ENCODE measurements at places on chromosomes 11 and 22. TPM values are rescaled to one million over a fixed set of nuclear protein-coding genes. Genes with fewer than 3 reads are reported as not detected.

- DNase-seq, result no peak
These were observed 1.6 kb upstream of the FXYD2 start for GRCh38 chr11:117826190-117826570.

- DNase-seq, result no peak
These were observed 29.2 kb downstream of the ADAMTS15 start for GRCh38 chr11:130477586-130478203.

GRCh38 chr11:86592659-86593451, 79.6 kb downstream of the ME3 start:
- no peak for DNase-seq

The TLCD5 gene
- 15.6 TPM for total RNA-seq

The DDTL gene
- total RNA-seq, result not detected

The LDLRAD3 gene
- total RNA-seq, result 40.7 TPM

The OR52D1 gene
- not detected for total RNA-seq

DNA sequence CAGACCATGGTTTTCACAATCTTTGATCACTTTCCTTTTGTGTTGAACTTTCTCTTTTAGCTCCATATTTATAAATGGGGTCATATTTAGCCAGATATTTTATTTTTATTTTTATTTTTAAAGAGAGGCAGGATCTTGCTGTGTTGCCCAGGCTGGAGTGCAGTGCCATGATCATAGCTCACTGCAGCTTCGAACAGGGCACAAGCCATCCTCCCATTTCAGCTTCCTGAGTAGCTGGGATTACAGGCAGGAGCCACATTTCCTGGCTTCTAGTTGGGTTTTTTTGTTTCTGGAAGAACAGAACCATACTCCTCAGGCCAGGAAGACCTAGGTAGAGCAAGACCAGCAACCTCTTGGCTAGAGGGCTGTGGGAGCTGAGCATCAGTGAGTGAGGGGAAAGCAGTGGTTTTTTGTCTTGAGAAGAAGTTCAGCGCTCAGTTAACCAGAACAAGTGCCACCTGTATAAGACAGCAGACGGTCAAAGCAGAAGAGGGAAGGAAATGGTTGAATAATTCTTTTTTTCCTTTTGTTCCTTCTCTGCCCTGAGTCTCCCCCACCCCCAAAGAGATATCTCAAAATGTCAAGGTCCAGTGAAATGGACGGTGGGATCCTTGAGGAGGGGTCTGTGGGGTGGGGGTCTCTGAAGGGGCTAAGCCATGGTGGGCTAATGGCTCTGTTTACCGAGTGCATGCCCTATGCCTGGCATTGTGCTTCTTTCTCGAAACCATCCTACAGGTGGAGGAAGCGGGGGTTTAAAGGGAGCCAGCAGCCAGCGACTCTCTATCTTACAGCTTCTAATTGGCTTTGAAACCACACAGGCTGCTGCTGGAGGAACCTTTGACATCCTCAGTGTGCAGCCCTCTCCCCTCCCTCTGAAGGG, 63.0 kb downstream of the PTPRJ start:
- DNase-seq, result no peak

The ENTHD1 gene
- not detected for total RNA-seq

GRCh38 chr11:34448223-34448994, 9.7 kb downstream of the CAT start:
- no peak for DNase-seq

The MN1 gene
- 49.6 TPM for total RNA-seq

DNA sequence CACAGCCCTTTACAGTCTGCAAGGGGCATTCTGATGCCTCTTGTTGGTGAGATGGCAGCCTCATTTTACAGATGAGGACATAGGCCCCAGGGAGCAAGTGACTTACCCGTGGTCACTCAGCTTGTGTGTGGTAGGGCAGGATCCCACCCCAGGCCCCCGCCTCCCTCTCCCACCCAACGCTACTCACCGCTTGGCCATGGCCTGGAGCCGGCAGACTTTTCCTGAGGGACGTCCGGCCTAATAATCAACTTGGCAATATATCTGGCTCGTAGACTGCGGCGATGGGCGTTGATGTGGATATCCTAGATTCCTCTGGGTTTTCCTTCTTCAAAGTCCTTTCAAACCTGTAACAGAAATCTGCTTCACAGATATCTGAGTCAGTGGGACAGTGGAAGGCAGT, 57.1 kb downstream of the ARHGAP8 start:
- DNase-seq, result no peak

The RIMBP3B gene
- 0.36 TPM for total RNA-seq

The TMEM151A gene
- total RNA-seq, result 1.6 TPM

DNA sequence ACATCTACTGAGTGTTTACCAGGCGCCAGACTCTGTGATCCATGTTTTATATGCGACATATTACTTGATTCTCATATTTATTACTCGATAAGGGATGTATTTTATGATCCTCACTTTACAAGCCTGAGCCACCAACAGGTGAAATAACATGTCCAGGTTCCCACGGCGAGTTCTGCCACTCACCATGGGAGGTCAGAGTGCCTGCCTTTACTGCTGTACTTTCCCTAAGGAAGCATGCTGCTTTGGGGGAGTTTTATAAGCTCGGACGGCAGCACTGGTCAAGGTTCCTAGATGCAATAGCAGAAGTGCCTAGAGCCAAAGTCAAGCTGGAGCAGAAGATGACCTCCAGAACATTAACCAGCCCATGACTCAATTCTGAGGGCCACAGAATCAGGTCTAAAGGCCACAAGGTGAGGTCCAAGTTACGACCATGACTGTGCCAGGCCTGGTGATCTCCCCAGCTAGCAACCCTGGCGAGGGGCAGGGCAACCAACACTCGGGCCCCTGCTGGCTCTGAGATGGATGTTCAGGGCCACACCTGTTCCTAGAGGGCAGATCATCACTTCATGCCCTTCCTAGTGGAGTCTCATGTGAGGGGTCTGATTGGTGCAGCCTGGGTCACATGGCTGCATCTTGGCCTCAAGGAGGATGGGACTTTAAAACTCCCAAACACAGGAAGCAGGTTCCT, 14.2 kb downstream of the IFT27 start:
- DNase-seq, result peak; percentile 2

GRCh38 chr11:128246364-128246801, 341.0 kb downstream of the ETS1 start:
- no peak for DNase-seq

The RIN1 gene
- total RNA-seq, result 7.1 TPM

GRCh38 chr11:32713496-32713895, 81.0 kb downstream of the CCDC73 start:
- no peak for DNase-seq

DNA sequence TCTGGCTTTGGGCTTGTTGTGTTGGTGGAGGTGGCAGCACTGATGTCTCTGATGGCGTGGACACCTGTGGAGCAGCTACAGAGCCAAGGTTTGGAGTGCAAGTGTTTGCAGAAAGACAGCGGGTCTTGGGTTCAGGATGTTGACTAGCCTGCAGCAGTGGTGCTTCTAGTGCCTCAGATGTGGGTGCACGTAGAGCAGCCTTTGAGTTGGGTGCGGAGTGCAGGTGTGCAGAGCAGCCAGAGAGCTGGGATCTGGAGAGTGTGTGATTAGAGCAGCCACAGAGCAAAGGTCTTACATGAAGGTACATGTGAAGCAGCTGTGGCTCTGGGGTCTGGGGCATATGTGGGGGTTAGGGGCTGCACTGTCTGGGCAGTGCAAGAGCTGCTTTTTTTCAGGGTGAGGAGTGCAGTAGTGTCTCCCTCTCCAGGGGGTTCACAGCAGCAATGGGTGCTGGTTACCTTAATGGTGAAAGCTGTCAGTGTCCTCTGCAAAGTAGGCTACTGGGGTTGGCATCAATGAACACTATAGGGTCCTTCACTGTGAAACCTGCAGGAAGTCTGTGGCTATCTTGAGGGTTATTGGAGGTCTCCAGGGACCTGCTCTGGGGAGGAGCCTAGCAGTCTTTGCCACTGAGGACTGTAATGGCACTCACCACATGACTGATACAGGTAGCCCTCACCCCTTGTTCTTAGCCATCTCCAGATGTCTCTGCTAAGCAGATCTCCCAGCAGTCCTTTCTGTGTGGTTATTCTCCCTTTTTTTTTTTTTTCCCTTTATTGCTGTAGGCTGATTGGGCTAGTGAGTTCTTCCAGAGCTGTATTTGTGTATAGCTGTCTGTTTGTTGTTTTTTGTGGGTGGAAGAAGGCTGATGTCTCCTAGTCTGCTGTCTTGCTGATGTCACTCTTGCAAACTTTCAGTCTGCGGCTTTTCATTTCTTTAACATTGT, 14.3 kb downstream of the BIRC2 start:
- DNase-seq, result no peak

The TUBA8 gene
- 2.5 TPM for total RNA-seq

GRCh38 chr11:92867913-92868619, 101.4 kb upstream of the MTNR1B start:
- DNase-seq, result no peak

- no peak for DNase-seq
These were observed 1.2 kb upstream of the CCDC117 start for GRCh38 chr22:28771195-28771791.

The TTC28 gene
- 91.7 TPM for total RNA-seq

- no peak for DNase-seq
These were observed 272.0 kb downstream of the BLID start for GRCh38 chr11:121844016-121844415.

DNA sequence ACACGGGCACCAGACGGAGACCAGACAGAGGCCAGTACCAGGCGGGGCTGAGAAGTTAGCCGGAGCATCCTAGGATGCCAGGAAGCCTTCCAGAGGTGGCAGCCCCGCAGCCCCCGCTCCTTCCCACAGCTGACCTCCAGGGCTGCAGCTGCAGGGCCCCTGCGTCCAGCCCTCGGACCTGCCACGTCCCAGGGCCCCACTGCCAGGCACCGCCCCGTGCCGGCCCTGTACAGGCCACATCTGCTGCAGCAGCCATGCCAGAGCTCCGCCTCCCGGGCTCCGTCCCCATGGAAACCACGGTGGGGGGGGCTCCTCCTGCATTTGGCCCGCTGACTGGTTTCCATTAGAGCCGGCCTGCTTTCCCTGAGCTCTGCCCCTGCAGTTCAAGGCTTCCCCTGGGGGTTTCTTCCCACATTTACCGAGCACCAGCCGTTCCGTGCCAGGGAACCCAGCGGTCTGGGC, 62.5 kb upstream of the PPARA start:
- DNase-seq, result no peak

The RTN3 gene
- 93.2 TPM for total RNA-seq

The MS4A12 gene
- not detected for total RNA-seq

DNA sequence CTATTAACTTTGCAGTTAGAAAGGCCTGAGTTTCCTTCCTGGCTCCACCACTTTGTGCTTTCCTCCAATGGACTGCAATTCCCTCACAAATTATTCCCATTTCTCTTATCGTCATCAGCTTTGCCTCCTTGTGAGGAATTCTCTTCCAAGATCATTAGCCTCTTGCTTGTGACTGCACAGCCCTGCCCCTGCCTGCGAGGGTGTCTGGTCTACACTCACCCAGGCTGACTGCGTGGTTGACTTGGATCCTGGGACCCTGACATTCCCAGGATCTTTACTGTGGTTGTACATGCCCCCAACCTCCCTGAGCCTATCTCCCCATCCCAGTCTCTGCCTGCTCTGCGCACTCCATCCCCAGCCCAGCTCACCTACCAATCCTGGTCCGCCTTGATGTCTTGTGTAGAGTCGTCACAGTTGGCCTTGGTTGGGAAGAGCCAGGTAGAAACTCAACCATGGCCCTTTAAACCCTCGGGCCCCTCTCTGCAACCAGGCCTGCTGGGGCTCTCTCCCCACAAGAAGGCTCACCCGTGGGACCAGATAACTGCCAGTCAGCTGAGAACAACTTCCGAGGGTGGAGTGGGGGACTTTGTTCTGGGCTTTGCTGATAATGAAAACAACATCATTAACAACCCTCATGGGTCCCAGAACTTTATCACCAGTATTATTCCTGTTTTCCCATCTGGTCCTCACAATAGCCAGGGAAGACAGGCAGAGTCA, at the start of gene OR2AT4:
Gene OR2AT4, minus strand, starts transcription at position 421 of the 717 bp plus-strand sequence.
- DNase-seq, result no peak

The PKNOX2 gene
- total RNA-seq, result 23.1 TPM

The SLC15A3 gene
- 5.0 TPM for total RNA-seq

- DNase-seq, result no peak
These were observed 30.1 kb downstream of the ZNF280B start for GRCh38 chr22:22478470-22478869.

DNA sequence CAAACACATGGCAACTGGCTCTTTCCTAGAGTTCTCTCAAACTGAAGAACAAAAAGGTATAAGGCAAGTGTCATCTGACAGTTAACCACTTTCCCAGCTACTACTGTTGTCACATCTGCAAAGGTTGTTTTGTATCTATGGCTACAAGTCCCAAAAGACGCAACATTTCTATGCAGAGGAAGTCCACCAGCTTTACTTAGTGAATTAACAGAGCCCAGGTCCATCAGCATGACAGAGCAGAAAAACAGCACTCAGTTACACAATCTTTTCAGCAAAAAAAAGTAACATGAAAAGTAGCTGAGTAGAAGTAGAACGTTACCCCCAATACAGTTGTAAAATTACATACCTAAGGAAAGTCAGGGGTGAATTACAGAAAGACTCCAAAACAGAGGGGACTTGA, 12.1 kb downstream of the CPSF7 start:
- no peak for DNase-seq

- no peak for DNase-seq
These were observed 356.7 kb downstream of the TBC1D22A start for GRCh38 chr22:47119181-47119580.

The MFRP gene
- total RNA-seq, result not detected

- no peak for DNase-seq
These were observed 10.6 kb upstream of the DGKZ start for GRCh38 chr11:46336563-46337180.

- DNase-seq, result no peak
These were observed 773 bp downstream of the HRAS start for GRCh38 chr11:534396-535209.

GRCh38 chr11:21316591-21316990, 647.2 kb downstream of the NELL1 start:
- no peak for DNase-seq

- no peak for DNase-seq
These were observed 54.0 kb downstream of the SLC36A4 start for GRCh38 chr11:93143800-93144199.

DNA sequence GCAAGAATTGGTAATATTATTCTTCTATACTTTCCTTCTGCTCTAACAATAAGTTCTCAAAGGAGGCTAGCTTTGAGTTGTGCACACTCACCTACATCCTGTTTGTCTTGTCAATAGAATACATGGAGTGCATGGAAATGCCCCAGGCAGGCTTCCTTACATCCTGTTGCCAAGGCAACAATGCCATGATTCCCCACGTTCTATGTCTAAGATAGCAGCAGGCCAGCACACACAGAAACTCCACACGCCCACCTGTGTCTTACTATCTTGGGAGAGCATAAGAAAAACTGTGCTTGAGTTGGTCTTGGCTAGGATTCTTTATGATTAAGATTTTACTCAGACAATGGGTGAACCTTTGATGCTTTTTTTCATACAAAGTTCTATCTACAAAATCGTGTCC, 379.2 kb downstream of the AASDHPPT start:
- DNase-seq, result no peak

- no peak for DNase-seq
These were observed 29.7 kb downstream of the CD44 start for GRCh38 chr11:35168671-35169070.

The FBXO3 gene
- total RNA-seq, result 28.7 TPM

DNA sequence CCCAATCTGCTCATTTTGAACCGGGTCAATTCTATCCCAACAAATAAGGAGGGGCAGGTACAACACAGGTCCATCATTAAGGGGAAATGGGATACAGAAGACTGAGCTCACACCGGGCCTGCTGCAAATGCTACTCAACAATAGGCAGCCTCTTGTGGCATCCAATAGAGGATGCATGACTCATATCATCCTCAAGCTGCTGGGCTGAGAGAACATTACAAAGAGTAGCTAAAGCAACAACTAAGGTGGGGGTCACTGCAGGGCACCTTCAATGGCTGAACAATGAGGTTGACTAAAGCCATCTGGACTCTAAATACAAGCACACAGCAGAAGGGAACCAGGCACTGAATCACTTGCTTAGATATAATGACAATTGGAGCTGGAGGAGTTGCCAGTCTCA, 130.1 kb upstream of the SYN3 start:
- no peak for DNase-seq
